ENCODE measurements at places on chromosomes 3 and 15.
A peak's percentile ranks its signal among the peaks of the same experiment; 100 is the strongest.

DNA sequence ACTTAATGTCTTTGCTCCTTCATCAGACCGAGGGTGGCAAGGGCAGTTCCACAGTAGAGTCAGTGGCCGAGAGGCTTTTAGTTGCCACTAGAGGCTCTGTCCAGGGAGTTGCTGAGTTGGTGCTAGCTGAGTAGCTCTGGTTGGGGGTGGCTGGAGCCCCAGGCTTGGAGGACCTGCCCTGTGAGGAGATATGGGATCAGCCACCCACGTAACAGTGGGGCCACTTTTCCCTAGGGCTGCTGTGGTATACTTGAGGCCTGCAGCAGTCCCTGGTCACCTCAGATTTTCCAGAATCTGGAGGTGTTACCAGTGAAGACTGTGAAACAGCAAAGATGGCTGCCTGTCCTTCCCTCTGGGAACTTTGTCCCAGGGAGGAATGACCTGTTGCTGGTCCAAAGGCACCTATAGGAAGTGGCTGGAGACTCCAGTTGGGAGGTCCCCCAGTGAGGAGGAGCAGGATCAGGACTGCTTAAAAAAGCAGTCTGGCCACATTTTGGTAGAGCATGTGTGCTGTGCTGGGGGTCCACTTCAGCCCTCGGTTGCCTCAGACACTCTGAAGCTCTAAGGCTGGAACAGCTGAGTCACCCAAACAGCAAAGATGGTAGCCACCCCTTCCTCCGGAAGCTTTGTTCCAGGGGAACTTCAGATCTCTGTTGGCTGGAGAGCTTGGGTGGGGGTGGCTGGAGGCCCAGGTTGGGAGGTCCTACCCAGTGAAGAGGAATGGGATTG, 72.9 kb downstream of the AKAP13 start:
- DNase-seq, result no peak

DNA sequence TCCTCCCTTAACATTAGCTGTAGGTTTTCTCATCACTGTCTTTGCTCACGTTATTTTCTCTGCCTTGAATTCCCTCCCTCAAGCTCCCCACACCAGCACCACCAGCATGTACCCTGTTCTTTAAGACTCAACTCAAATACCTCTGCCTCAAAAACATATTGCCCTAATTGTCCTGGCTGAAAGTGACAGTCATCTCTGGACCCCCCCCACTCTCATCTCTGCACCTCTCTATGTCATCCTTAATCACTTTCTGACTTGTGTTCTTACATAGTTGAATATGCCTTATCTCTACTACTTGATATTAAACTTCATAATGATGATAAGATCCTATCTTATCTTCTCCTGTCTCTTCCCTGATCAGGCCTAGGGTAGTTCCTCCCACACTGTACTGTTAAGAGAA, 345.2 kb upstream of the TPRG1 start:
- no peak for DNase-seq

- no peak for DNase-seq
Observed at GRCh38 chr15:68224108-68224507, 5.4 kb downstream of the CLN6 start.

DNA sequence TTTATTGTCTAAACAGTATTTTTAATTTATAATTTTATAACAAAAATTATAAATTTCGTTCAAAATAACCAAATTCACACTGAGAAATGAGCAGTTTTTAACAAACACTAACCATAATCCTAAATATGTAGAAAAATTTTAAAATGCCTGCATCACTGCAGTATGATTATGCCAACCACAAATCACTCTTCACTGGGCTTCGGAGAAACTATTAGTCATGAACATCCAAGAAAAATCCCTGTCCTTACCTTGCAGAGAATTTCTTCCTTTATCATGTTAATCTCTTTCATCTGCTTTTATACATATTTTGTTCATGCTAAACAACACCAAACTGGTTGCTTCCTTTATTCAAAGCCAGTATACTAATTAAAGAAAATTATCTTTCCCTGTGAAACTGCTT, 511.0 kb upstream of the ALCAM start:
- no peak for DNase-seq

- DNase-seq, result peak; percentile 23
Observed at GRCh38 chr3:4633078-4634004, 140.2 kb downstream of the ITPR1 start.

DNA sequence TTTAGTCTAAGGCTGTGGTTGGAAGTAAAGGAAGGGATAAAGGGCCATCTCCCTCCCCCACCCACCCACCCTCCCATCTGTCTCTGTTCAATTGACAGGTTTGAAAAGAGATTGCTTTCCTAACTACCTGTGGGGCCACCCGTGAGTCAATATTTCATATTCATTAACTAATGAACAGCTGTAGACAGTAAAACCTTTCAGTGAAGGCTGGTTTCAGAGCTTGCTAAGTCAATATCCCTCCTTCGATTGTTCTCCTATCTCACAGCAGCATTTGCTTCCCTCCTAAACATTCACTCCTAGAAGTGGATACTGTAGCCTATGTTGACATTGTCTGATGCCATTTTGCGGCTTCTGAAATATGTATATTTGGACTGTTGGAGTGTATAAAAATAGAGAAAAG, 85.9 kb upstream of the SYNPR start:
- no peak for DNase-seq

- DNase-seq, result no peak
Observed at GRCh38 chr3:13577181-13578121, 28.5 kb downstream of the FBLN2 start.

- DNase-seq, result no peak
Observed at GRCh38 chr3:32821686-32822296, 4.0 kb downstream of the TRIM71 start.

GRCh38 chr15:61151791-61152190, 77.3 kb downstream of the RORA start:
- no peak for DNase-seq

GRCh38 chr15:78044407-78045155, 32.9 kb downstream of the TBC1D2B start:
- DNase-seq, result no peak

GRCh38 chr3:49785565-49786356, 581 bp downstream of the IP6K1 start:
- DNase-seq, result no peak

- no peak for DNase-seq
Observed at GRCh38 chr3:120258009-120258408, 27.0 kb downstream of the GPR156 start.

DNA sequence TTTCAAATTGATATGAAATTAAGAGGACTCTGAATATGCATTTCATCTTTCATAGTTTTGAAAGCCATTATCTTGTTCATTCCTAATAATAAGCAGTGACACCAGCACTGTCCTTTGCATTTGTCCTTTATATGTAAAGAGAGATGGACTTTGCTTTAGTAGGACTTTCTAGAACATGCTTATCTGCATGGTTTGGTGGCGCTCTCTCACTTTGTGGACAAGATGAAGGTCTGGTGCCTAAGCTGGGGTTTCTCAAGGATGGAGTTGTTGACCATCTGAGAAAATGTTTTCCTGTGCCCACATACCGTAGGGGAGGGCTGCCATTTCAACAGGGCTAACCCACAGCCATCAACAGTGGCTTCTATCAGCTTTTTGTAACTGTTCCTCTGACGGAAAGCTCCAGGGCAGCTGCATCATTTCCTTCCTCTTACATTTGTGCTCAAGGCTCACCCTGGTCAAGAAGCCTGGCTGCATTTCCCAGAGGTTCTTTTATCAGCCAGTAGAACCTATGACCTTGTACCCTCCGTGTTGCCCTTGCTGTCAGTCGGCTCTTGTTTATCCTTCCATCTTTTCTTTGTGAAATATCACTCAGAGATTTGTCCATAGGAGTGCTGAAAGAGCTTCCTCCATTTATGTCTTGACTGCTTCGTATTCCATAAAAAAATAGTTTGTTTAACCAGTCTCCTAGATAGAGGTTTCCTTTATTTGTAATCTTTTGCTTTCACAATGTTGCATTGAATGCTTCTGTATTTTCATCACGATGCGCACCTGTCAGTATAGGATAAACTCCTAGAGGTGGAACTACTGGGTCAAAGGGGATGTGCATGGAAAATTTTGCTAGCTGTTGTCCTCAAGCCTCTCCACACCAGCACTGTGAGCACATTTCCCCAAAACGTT, 44.6 kb downstream of the ABHD2 start:
- DNase-seq, result no peak

DNA sequence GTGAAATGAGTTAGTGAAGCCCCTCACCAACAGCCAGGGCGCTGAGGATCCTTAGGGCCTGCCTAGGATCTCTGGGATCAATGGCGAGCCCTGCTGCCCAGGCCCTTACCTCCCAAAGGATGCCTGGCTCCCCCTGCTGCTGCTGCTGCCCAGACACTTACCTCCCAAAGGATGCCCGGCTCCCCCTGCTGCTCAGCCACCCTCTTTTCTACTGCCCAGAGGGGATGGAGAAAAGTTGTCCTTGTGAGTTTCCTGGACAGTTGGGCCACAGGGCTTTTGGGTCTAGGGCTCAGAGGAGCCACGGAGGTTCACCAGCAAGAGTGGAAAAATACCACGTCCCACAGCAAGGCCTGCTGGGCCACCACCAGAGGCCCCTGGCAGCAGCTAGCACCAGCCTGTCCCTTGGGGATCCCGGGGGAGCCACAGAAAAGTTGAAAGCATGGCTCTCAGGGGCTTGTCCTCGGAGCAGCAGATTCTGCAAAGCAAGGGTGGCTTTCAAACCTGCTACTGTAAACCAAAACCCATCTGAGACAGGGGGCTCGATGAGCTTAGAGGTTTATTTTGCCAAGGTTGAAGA, 59.4 kb downstream of the SLC6A6 start:
- DNase-seq, result no peak

- DNase-seq, result no peak
Observed at GRCh38 chr15:38941399-38941953, 376.9 kb upstream of the RASGRP1 start.

GRCh38 chr15:37037071-37037655, 63.2 kb downstream of the MEIS2 start:
- DNase-seq, result no peak

GRCh38 chr15:31390777-31391486, 64.3 kb downstream of the KLF13 start:
- no peak for DNase-seq

- DNase-seq, result no peak
Observed at GRCh38 chr3:192068464-192069254, 607.7 kb downstream of the PYDC2 start.

- no peak for DNase-seq
Observed at GRCh38 chr15:68349151-68349550, 71.6 kb downstream of the FEM1B start.

- no peak for DNase-seq
Observed at GRCh38 chr3:19147905-19148767, at the start of gene KCNH8. KCNH8 (plus strand) TSS chr3:19148510; CDS start chr3:19148720, 210 bp downstream.

DNA sequence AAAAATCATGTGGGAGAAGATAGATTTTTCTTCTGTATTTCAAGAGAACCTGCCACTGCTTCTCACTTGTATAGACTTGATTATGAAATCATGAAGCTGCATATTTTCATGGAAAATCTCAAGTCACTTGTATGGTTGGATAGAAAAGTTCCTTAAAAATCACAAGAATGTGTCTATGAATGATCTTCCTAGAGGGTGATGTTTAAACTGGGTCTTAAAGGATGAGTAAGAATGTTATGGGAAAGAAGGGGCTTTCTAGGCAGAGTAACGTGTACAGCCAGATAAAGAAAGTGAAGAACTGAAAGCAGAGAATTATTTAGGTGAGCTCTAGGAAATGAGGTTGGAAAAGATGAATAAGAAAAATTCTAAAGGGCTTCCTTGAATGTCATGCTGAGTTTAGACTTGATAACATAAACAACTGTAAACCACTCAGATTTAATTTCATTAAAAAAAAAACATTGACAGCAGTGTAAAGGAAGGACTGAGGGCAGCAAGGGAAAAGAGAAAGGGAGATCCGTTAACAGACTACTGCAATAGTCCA, 5.0 kb downstream of the CD47 start:
- no peak for DNase-seq

DNA sequence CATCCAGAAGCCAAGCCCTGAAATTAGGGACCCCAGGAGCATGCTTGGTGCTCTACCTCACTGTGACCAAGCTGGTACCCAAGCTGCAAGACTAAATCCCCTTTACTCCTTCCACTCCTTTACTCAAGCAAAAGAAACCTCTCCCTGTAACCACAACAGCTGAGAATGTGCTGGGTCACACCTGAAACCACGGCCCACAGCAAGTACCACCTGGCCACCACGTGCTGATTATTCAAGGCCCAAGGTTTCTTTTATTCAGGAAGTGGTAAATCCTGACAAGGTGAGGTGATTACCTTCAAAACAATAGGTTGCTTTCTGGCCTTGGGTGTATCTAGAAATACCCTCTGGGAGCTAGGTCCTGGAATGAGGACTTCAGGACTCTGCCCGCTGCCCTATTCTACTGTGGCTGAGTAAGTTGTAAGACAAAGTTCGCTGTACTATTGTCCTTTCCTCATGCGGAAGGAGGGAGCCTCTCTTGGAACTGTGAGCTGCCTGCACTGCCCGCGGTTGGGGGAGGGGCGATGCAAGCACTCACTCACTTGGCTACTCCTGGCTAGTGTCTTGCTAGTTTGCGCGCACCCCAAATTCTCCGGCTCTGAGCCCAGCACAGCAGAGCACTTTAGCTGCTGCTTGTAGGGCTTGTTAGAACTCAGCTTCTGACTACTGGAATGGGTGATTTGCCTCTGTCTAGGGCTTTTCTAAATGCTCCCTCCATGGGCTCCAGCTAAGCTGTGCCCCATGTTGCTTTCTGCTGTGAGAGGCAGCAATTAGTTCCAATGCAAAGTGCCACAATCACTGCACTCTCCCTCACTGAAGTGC, 487.1 kb upstream of the CNTN3 start:
- no peak for DNase-seq

GRCh38 chr3:97827741-97828471, 6.1 kb downstream of the CRYBG3 start:
- no peak for DNase-seq

DNA sequence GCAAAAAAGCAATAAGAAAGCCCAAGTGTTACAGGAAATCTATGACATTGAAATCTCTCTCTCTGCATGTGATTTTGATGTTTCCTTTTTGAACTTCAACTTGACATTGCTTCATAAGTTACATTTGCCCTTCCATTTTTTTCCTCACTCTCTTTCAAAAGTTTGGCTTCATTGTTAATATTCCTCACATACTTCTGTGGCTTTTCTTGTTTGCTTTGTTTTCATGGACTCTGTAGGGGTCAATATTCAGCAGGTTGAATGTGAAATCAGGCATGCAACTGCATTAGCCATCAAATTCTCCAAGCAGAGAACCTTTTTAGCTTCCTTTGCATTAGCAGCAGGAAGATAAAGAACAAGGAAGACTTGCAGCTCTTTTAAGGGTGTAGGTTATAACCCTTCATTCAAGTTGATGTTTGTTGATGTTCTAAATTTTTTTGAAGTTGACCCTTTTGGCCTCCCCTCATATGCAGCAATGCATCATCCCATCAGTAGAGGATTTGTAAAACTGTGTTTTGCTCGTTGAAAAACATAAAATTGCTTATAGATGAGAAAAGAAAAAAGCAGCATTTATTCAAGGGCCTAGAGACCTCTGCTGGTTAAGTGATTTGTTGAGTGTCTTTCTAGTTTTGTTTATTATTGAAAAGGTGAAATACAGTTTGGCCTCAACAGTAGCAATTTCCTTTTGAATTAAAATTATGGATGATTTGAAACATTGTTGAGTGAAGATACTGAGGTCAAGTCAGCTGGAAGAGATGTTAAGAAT, 211.4 kb downstream of the IL5RA start:
- DNase-seq, result no peak

All from DMS 273 treated with DMSO at 0.1 percent for 48 hours (cell line).